ENCODE measurements at places on chromosomes 4 and X. TPM values are rescaled to one million over a fixed set of nuclear protein-coding genes. Genes with fewer than 3 reads are reported as not detected.

DNA sequence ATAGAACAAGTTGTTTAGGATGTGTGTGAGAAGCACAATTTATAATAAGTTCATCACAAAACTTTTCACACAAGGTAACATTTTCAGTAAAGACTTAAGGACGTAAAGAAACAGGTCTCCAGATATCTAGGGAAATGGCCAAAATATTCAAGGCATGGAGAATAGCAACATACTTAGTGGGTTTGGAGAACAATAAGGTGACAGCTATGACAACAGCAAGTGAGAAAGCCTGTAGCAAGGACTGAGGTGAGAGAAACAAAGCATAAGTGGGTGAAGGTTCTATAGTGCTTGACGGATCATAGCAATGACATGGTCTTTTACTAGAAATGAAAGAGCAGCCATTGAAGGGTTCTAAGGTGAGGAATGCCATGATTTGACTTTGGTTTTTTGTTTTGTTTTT, 1337.3 kb downstream of the PCDH18 start:
- DNase-seq = no peak

GRCh38 chr4:7904952-7905915, 34.4 kb downstream of the AFAP1 start:
- DNase-seq = peak; percentile 98

GRCh38 chrX:70138622-70139021, 5.4 kb downstream of the IGBP1 start:
- no peak for DNase-seq

The FAAH2 gene
- polyA plus RNA-seq = not detected

DNA sequence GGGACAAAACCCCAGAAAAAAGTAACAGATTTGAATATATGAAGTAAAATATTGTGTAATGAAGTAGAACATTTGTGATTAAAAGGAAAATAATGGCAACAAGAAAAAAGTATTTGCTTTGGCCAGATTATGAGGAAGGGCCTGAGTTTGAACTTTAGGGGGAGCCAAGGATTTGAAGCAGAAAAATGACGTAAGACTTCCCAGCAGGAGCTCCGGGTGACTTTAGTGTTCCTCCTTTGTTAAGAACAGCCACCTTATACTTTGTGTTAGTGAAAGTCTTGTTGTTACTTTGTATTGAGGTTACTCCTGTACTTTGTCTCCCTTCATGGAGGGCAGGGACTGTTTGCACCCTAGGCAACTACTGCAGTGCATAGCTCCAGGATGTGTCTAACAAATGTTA, 41.1 kb downstream of the DCUN1D4 start:
- DNase-seq = no peak

The PDCL2 gene
- not detected for polyA plus RNA-seq

The ZNF630 gene
- 0.32 TPM for polyA plus RNA-seq

DNA sequence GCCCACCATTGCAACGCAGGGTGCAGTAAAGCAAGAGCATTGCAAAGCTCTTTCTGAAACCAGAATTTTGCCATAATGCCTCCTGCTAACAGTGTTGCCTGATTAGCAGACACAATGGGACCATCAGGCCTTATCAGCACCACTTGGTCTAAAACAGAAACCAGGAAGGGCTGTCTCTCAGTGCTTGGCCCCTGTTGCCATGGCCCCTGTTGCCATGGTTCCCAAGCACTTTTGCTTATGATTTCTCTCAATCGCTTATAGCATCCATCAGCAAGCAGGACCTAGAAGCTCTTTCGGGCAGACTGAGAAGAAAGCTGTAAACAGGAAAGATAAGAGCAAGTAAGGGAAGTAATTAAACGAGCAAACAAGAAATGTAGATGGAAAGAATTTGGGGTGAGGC, 36.8 kb downstream of the RTL5 start:
- DNase-seq = peak; percentile 18

The HSFX3 gene
- not detected for polyA plus RNA-seq

DNA sequence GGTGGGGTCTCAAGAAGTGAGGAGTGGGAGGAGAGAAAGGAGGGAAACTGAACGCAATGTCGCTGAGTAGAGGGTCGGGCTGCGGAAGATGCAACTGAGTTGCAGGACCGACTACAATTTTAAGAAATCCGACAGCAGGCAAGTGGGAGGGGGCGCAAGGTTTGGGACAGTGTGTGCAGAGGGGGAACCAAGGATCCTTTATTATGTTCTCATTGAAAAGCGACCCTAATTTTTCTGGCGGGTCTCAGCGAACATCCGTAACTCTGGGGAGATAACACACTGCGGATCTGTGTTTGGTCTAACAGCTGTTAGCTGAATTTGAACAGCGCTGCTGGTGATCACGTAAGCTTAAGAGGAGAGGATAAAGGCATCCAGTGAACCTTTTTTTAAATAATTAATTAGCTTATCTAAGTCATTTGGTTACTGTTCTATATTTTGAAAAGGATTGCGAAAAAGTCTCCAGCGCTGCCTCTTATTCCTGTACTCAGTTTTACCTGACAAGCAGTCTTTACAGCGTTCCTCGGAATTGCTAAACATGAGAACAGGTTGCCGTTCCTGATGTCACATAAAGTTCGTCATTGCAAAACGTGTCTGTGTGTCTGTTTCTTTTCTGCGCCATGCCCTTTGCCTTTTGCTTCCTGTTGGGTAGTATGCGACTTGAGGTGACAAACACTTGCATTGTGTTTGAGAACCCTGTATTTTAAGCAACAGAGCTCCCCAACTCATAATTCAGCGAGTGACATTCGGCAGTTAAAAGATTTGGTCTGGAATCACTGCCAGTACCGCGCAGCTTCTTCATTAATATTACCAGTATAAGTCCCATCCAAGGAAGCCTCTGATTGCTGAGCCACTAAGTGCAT, 1.3 kb downstream of the HTR2C start:
- no peak for DNase-seq

The PCDH19 gene
- 0.06 TPM for polyA plus RNA-seq

- no peak for DNase-seq
Measured at GRCh38 chrX:18725310-18725943, 18.0 kb downstream of the PPEF1 start.

The MAGEB1 gene
- polyA plus RNA-seq = not detected

- no peak for DNase-seq
Measured at GRCh38 chr4:79367096-79367495, 40.9 kb downstream of the GK2 start.

The GABRG1 gene
- not detected for polyA plus RNA-seq

The PALLD gene
- 200 TPM for polyA plus RNA-seq

The ADGRG4 gene
- polyA plus RNA-seq = 0.03 TPM

DNA sequence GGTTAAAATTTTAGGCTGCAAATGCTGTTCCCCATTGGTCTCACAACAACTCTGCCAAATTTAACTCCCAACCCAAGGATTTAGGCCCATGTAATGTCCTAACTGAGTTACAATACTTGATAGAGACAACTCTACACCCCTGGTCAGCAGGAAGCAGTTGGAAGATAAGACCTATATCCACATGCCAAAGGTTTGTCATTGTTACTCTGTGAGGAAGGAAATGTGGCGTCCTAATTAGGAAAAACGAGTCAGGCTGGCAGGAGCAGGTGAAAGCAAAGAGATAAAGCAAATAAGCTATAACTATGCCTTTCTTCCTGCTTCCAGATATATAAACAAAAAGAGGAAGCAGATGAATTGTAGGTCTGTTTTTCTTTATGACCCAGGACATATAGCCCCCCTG, 69.1 kb downstream of the SPIN4 start:
- no peak for DNase-seq

The RBM47 gene
- polyA plus RNA-seq = 0.73 TPM

DNA sequence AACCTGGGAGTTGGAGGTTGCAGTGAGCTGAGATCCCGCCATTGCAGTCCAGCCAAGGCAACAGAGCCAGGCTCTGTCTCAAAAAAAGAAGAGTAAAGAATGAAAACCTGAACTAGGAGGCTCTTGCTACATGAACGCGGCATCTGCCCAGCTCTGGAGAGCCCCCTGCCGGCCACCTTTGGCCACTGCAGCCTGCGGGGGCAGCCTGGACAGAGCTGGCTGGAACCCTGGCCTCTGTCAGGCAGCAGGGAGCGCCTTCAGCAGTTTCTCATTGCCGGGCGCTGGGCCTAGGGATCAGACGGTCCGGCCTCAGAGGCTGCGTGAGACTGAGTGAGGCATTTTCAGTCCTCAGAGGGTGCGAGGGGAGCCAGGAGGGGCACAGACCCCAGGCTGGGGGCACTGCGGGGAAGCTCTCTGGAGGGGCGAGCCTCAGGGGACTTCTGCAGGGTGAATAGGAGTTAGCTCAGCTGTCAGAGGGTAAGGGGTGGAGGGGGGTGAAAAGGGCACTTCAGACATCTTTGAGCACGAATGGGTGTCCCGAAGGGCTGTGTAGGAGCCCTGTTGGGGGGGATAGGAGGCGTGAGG, 17.5 kb downstream of the DOK7 start:
- peak; percentile 44 for DNase-seq

- DNase-seq = peak; percentile 41
Measured at GRCh38 chr4:113382704-113383103, 333.3 kb downstream of the ANK2 start.

The TMEM150C gene
- 0.21 TPM for polyA plus RNA-seq

The UGT2A1 gene
- polyA plus RNA-seq = not detected

DNA sequence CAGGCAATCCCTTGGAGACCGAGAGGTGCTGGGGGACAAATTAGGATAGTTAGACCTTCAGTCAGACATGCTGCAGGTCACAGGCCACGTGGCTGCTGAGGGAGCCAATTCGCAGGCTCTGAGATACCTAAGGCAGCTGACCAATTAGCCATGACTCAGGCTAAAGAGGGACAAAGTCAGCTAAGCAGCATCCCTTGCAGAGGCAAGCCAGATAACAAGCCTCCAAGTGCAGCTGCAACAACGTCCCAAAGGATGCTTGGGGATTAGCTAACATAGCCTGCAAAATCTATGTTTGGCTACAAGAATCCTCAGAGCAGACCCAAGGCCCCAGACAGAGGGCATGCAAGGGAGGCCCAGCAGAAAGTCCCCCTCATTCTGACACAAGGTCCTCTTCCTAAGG, 93.5 kb downstream of the SEL1L3 start:
- DNase-seq = no peak

DNA sequence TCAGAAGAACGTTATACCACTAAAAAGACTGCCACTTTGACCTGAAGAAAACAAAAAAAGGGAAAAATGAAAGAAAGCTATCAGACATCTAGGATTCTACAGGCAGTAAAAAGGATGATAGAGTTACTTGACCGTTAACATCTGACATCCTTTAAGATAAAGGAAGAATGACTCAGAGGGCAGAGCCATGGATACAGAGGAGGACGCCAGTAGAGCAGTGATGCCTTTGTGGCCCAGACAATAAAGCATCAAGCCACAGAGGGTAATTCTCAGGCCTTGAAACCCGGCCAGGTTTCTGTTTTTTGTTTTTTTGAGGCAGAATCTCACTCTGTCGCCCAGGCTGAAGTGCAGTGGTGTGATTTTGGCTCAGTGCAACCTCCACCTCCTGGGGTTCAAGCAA, 9.5 kb upstream of the BEX1 start:
- DNase-seq = peak; percentile 13

The ERAS gene
- polyA plus RNA-seq = 0.05 TPM
